ENCODE measurements at places on chromosomes 4 and X.

- ATAC-seq: no peak
These were observed 23.1 kb upstream of the GPR34 start for GRCh38 chrX:41665686-41666085.

DNA sequence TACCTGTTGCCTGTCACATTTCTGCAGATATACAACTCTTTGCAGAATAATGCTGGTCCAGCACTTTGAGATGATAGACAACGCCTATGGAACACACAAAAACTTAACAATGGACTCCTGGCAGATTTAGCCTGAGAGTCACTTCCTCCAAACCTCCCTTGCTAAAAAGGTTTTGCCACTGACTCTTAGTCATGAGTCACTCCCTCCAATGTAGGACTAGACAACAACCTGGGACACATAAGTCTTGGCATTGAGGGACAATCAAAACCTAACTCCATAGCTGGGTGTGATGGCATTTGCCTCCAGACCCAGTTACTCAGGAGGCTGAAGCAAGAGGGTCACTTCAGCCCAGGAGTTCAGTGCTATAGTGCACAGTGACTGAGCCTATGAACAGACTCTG is 22.0 kb upstream of the EIF4E start:
- no peak for ATAC-seq

DNA sequence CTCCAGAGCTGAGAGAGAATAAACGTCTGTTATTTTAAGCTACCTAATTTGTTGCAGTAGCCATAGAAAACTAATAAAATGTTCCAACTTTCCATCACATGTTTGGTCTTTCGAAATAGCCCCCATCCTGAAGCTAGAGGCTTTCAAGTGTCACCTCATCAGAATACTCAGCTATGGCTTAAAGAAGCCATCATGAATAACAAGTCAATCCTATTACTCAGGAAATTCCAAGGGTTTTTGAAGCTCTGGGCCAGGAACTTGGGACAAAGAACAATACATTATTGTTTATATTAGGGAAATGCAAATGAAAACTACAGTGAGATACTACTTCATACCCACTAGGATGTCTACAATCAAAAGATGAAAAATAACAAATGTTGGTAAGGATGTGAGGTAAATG is 42.2 kb downstream of the TBCK start:
- no peak for ATAC-seq

DNA sequence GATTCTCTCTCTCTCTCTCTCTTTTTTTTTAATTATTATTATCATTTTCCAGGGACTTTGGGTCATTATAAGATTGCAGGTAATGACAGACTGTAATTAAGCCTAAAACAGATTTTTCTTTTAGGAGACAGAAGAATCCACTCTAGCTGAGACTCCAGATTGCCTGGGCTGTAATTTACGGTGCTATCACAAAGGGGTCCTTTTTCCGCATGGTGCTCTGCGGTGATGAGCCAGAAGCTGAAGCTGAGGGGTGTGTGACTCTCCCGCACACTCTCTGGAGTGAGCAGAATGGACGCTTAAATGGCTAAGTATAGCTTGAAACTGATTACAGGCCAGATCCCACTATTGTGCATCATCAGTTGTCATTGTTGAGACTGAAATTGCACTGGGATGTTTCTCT is 50.0 kb downstream of the LGI2 start:
- ATAC-seq: no peak

- ATAC-seq: no peak
These were observed 103.8 kb downstream of the TBC1D19 start for GRCh38 chr4:26687728-26688127.

DNA sequence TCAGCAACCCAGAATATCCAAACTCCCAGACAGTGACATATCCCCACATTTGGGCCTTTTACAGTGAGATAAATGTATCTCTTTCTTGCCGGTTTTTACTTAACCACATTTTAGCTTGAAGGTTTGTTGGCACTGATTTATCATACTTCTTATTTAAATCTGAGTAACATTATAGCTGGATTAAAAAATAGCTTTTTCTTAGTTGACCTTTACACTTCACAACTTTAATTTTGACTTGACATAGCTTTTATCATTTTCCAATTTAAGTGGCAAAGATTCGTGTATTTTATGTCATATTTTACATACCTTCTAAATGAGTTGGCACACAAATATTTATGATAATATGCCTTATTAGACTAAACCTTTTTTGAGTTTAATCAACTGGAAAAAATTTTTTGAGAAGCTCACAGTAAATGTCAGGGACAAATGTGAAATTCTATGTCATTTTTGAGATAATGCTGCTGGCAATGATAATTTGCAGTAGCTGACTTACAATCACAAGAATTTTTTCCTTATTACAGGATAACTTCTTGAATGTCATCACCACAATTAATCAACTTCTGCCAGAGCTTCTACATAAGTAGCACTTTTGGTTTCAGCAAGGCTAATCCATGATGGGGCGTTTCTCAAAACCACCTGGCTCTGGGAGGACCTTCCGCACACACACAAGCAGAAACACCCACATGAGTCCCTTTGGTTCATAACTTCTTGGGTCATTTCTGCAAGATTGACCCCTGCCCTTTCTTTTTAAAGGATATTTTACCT is 80.3 kb downstream of the SYTL5 start:
- no peak for ATAC-seq

DNA sequence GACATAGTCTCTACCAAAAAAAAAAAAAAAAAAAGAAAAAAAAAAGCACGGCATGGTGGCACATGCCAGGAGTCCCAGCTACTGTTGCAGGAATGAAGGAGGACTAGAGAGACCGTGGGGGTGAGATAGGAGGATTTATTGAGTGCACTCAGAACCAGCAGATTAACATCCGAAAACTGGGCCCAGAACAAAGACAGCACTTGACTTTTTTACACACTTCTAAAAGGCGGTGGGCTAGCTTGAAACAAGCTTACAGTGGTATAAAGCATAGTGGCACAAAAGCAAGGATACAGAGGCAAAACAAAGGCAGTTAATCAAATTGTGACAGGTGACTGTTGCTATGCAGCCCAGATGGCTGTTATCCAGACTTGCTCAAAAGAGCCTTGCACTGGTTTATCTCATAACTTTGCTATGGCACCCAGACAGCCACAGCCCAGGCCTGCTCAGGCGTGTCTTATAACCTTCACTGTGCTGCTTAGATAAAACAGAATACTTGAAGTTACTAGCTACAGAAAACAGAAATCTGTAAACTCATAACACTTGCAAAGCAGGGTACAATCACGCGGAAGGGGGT is 9.9 kb upstream of the PI4K2B start:
- ATAC-seq: no peak

- ATAC-seq: no peak
These were observed 518.2 kb upstream of the HTR2C start for GRCh38 chrX:114065577-114066223.

- no peak for ATAC-seq
These were observed 54.8 kb upstream of the MAGEB16 start for GRCh38 chrX:35743331-35743730.

DNA sequence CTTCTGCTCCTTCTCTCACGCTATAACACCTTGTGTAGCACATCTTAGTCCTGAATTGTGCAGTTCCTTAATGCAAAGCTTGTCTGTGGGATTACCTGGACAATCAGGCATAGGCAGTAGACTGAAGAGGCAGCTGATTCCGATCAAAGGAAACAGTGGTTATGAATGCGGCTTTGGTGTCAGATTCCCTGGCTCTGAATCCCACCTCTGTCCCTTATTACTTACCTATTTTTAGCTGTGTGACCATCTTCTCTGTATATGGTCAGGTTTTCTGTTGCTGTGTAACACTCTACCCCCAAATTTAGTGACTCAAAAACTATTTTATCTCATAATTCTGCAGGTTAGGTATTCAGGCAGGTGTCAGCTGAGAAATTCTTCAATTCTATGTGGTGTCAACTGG is 3.2 kb downstream of the ZBTB49 start:
- no peak for ATAC-seq

DNA sequence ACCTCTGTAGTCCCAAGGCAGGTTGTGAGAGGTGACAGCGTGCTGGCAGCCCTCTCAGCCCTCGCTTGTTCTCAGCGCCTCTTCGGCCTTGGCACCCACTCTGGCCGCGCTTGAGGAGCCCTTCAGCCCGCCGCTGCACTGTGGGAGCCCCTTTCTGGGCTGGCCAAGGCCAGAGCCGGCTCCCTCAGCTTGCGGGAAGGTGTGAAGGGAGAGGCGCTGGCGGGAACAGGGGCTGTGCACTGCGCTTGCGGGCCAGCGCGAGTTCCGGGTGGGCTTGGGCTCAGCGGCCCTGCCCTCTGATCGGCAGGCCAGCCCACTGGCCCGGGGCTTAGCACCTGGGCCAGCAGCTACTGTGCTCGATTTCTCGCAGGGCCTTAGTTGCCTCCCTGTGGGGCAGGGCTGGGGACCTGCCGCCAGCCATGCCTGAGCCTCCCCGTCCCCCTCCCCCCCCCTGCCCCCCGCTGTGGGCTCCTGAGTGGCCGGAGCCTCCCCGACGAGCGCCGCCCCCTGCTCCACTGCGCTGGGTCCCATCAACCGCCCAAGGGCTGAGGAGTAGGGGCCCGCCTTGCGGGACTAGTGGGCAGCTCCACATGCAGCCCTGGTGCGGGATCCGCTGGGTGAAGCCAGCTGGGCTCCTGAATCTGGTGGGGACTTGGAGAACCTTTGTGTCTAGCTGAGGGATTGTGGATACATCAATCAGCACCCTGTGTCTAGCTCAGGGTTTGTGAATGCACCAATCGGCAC is 347.6 kb downstream of the KLHL13 start:
- ATAC-seq: no peak

- no peak for ATAC-seq
These were observed 331.4 kb downstream of the ARHGAP24 start for GRCh38 chr4:85806334-85806733.

- ATAC-seq: no peak
These were observed 21.1 kb downstream of the SYTL4 start for GRCh38 chrX:100710816-100711215.

GRCh38 chr4:147863808-147864472 is 132.1 kb downstream of the ARHGAP10 start:
- ATAC-seq: no peak

DNA sequence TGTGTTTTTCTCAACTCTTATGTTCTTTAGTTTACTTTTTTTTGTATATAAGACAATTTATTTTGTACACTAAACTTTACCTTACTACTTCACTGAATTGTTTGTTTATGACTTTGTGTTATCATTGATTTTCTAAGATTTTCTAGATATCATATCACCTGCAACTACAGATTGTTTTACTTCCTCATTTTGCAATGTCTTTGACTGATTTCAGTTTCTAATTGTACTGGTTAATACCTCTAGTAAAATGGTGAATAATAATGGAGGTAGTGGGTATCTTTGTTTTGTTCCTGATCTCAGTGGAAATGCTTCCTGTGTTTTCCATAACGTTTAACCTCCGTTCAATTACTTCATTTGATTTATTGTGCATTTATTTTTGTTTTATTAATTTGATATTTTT is 490.2 kb downstream of the TLL1 start:
- ATAC-seq: no peak

DNA sequence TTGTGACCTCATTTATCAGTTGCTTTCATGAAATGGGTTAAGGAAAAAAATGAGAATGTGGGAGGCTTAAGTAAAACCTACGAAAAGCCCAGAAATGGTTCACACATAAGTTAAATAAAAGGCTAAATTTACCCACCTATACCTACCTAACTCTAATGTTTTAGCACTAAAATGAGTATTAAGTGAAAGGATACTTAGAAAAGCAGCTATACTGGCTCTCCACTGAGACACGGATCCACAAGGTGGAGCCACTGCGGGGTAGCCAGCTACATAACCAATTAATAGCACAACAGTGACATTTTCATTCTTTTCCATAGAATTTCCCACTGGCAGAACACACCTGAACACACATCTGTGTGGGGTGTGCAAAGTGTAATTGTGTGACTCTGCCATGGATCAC is 101.9 kb downstream of the MAML3 start:
- no peak for ATAC-seq

GRCh38 chrX:63434665-63435064 is 83.5 kb upstream of the SPIN4 start:
- ATAC-seq: no peak

GRCh38 chr4:146274774-146275173 is 60.4 kb downstream of the REELD1 start:
- no peak for ATAC-seq

- no peak for ATAC-seq
These were observed 238.7 kb upstream of the TET2 start for GRCh38 chr4:104907991-104908390.

DNA sequence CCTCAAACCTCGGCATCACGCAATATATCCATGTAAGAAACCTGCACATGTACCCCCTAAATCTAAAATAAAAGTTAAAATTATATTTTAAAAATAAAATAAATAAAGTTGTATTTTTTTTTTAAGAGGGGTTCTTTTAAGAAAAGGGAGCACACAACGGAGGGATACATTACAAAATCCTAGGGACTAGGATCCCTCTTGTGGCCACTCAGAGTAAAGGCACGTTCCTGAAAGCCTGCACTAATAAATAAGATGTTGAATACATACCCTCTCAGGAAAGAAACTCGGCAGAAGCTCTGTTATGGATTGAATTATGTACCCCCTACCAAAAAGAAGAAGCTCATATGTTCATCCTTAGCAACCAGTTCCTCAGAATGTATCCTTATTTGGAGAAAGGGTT is 50.9 kb upstream of the PRDX4 start:
- no peak for ATAC-seq

GRCh38 chrX:43969504-43970501 is 3.4 kb downstream of the NDP start:
- no peak for ATAC-seq

GRCh38 chrX:107713543-107714205 is 61.9 kb downstream of the TSC22D3 start:
- ATAC-seq: no peak

DNA sequence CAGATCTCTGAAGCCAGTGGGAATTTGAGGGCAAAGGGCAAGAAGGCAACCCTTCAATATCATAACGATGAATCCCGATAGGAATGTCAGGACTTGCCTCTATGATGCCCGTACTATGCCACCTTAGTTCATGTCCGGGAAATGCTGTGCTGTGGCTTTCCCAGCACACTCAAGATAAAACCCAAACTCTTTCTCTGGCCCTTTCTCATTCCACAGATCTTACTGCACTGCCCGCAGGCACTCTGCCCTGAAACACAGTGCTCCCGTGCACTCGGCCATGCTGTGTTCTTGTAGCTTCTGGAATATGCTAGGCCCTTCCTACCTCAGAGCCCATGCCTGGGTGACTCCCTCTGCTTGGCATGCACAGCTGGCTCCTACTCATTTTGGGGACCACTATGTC is 26.3 kb downstream of the SORCS2 start:
- no peak for ATAC-seq

DNA sequence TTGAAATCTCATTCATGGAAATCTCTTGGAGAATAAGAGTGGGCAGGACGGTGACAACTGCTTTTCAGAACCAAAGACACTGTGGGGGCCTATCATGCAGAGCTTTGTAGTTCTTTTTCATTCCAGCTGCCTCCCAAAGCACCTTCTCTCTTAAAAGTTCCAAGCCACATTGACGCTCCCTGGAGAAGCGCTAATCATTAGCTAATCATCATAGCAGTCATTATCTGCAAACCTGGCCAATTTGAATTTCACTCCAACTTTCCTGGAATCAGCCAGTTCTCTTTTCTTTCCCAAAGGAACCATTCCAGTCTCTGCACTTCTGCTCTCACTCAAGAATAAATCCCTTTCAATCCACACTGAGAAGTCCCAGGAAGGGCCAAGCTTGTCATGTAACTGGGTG is 1144.1 kb upstream of the IGFBP7 start:
- ATAC-seq: no peak

GRCh38 chr4:105683038-105683437 is 25.5 kb downstream of the INTS12 start:
- ATAC-seq: no peak

GRCh38 chr4:120466429-120466828 is 399.8 kb upstream of the MAD2L1 start:
- ATAC-seq: no peak
